Sigmoid colon (tissue), 7 donors: ENCODE measurements at places on chromosomes 11 and 22. TPM values are rescaled to one million over a fixed set of nuclear protein-coding genes. Genes with fewer than 3 reads are reported as not detected.

TYMP gene
- total RNA-seq = 23.0 TPM

SLC22A6 gene
- total RNA-seq = not detected

FAM180B gene
- total RNA-seq = 0.41 TPM

KRTAP5-9 gene
- total RNA-seq = 0.66 TPM

SFI1 gene
- 17.5 TPM for total RNA-seq

TPH1 gene
- 0.28 TPM for total RNA-seq

MOV10L1 gene
- 1.8 TPM for total RNA-seq

PDE3B gene
- 78.3 TPM for total RNA-seq

PGA5 gene
- not detected for total RNA-seq

SAC3D1 gene
- 9.1 TPM for total RNA-seq

KCNQ1OT1 gene
- 1.4 TPM for total RNA-seq

KLHDC7B gene
- not detected for total RNA-seq

ANKK1 gene
- total RNA-seq = 0.54 TPM

TECTA gene
- 1.1 TPM for total RNA-seq

DMC1 gene
- 0.68 TPM for total RNA-seq

MCAT gene
- total RNA-seq = 19.0 TPM

TMPRSS4 gene
- not detected for total RNA-seq

NEAT1 gene
- 369 TPM for total RNA-seq

FGF19 gene
- total RNA-seq = not detected

IL17REL gene
- total RNA-seq = not detected

SAA2 gene
- not detected for total RNA-seq

CEP126 gene
- total RNA-seq = 5.7 TPM

HTR3A gene
- 1.6 TPM for total RNA-seq

ZNF280B gene
- 0.41 TPM for total RNA-seq

NLRP14 gene
- total RNA-seq = not detected

CYTH4 gene
- total RNA-seq = 8.9 TPM

THY1 gene
- 214 TPM for total RNA-seq

RASL10A gene
- total RNA-seq = 0.41 TPM

YDJC gene
- 15.6 TPM for total RNA-seq

SLC22A25 gene
- not detected for total RNA-seq

OR10A6 gene
- not detected for total RNA-seq

HMOX1 gene
- 14.2 TPM for total RNA-seq

MPZL3 gene
- total RNA-seq = 0.27 TPM

KRTAP5-2 gene
- not detected for total RNA-seq

ROM1 gene
- 5.3 TPM for total RNA-seq

LMNTD2 gene
- total RNA-seq = 1.4 TPM

OR51B4 gene
- total RNA-seq = not detected

CCDC73 gene
- total RNA-seq = not detected

OR4D5 gene
- total RNA-seq = not detected

CCDC188 gene
- not detected for total RNA-seq

MB gene
- total RNA-seq = 12.8 TPM

C2CD2L gene
- total RNA-seq = 5.3 TPM
